Cerebellar cortex (tissue), 1 donor: ENCODE measurements at places on chromosomes 2 and 18.

GRCh38 chr2:72603481-72603880 is 222.4 kb downstream of the EXOC6B start:
- no peak for DNase-seq

DNA sequence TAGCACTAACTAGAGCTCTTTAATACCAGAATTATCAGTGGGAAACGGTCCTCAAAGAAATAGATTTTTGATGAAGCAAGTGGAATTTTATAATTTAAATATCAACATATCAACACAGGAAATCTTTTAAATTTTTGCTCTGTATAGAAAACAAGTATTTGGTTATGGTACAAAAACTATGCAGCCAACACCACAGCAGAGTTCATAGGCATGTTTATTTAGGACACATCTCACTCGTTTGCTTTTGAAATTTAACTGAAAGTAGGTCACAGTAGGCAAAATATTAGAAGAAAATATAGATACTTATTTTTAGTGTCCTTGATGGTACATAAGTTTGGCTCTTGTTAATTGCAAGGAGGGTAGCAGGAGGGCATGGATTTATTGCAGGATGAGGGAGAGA is 34.3 kb upstream of the TANC1 start:
- DNase-seq: no peak

GRCh38 chr2:241815477-241816430 is 6.8 kb downstream of the NEU4 start:
- no peak for DNase-seq

DNA sequence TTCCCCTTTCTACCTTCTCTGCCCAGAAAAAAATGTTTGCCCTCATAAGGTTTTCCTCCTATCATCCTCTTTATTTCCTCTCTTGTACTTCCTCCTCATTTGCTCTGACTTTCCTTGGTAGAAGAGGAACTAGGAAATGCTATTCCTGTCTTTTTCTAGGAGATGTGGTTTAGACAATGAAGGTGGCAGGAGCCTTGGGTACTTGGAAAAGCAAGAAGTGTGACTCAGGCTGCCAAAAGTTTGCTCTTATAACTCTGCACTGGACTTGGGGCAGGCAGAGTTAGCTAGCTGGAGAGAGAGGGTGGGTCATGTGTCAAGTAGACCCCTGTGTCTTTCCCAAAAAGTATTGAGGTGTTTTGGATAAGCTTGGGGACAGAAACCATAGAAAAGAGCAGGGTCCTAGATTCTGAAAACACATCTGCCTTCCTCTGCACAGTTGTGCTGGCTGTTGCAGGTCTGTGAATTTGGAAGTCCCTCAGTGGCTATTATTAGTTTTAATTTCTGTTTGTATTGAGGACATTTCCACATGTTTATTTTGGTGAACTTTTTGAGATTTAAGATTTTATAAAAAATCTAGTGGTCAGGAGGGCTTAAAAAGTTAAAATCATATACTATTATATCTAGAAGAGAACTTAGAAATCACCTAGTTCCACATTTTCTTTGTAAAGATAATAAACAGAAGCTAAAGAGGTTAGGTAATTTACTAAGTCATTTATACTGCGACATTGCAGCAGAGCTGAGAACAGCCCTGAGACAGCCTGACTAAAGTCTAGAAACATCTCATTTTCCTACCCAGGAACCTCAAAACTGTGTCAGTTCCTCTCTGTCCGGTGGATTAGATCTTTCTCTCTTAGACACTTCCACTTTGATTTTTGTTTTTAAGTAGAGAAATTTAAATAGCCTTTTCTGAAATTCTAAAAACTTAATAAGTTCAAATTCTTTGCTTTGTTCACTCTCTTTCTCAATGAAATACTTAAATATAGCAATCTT is 16.0 kb downstream of the INSIG2 start:
- no peak for DNase-seq
